ENCODE measurements at places on chromosomes 3 and 15.

DNA sequence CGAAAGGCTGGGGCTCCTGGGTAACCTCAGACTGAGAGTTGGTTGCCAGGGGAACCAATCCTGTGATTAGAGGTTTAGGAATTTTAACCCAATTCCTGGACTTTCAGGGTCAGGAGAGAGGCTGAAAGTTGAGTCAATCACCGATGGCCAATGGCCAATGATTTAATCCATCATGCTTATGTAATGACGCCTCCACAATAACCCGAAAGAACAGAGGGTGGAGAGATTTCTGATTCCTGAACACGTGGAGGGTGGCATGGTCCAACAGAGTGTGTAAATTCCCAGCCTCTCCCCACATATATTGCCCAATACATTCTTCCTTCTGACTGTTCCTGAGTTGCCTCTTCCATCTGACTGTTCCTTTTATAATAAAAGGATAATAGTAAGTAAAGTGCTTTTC, 137.2 kb upstream of the CBLB start:
- DNase-seq = no peak

- no peak for DNase-seq
These were observed 381.2 kb downstream of the WDR72 start for GRCh38 chr15:53378096-53378800.

- no peak for DNase-seq
These were observed 54.9 kb upstream of the SLC7A14 start for GRCh38 chr3:170640737-170641171.

- peak; percentile 90 for DNase-seq
These were observed 5.3 kb upstream of the TRA2B start for GRCh38 chr3:185942907-185943759.

GRCh38 chr3:47009225-47010110, 30.0 kb downstream of the NBEAL2 start:
- no peak for DNase-seq

DNA sequence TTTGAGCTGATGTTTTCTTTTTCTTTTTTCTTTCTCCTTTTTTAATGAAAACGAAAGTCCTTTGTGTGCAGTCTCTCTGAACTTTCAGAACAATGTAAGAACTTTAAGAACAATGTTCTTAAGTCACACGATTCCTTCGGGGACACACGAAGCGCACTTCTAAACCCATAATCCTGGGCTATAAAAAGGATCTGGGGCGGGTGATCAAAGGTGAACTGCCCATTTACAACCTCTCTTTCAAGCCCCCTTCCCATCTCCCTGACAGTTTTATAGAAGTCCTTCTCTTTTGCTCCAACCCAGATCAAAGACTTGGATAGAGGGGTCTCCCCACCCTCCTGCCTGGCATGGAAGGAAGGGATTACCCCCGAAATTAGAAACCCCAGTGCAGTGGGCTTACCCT, 126.8 kb downstream of the BDH1 start:
- DNase-seq = no peak

- no peak for DNase-seq
These were observed 3.2 kb upstream of the ANKRD63 start for GRCh38 chr15:40286061-40286532.

GRCh38 chr3:131555456-131555855, 52.7 kb upstream of the MRPL3 start:
- no peak for DNase-seq

DNA sequence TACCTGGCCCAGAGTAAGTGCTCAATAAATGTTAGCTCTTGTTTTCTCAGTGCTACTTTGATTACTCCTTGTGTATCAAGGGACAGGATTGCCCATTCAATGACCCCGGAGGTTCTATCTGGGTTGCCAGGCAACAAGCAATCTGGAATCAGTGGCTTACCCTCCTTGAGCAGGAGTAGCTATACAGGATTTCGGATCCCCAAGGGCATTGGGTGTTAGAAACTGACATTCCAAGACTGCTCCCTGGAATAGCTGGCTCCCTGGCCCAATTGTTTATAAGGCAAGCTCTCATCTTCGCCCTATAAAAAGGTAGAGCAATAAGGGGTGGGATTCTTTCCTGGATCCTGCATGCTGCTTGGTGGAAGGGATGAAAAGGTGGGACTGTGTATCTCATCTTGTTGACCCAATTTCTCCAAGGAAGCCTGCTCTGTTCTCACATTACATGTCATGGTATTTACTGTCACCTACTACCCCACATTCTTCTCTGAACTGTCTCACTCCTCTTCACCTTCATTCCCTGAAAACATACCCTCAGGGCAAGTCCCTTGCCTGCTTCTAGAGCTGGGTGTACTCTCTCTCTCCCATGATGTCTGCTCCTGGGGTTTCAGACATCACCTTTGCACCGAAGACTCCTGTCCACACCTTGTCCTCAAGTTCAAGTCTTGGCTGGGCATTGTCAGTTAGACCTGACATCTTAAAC, 26.4 kb upstream of the SCN10A start:
- no peak for DNase-seq

GRCh38 chr3:152252755-152253154, 16.0 kb upstream of the MBNL1 start:
- no peak for DNase-seq

DNA sequence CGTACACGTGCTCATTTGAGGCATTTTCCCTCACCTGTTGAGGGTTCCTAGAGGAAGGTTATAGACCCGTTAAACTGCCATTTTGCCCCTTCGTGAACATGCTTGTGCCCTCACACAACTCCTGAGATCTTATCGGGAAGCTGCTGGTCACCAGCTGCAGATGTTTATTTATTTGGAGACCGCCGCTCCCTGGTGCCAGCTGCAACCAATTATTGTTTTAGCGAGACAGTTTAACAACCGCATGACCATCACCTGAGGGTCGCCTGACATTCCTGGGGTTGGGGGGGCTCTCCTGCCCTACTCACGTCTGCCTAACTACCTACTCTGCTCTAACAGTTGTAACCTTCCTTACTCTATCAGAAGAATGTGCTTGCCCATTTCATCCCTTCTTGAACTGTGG, 292.5 kb downstream of the MCTP2 start:
- no peak for DNase-seq

DNA sequence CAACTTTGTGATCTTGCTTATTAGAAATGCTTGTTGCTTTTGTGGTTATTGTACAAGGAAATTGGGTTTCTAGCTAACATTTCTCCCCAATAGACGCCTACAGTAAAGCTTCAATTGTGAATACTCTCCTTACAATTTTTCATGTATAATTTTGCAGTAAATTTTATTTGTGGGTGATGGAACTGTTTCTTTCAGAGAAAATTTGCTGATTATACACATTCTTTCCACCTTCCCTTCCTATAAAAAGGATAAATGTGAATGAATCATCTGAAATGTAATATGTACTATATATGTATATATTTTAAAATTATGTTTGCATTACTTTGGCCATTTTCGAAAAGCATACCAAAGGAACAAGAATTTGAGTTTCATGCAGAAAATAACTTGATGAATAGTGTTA, 162.7 kb upstream of the CRBN start:
- no peak for DNase-seq

GRCh38 chr15:73425510-73425909, 17.5 kb upstream of the REC114 start:
- no peak for DNase-seq

GRCh38 chr3:100545371-100545770, 53.0 kb downstream of the TMEM45A start:
- DNase-seq = no peak

DNA sequence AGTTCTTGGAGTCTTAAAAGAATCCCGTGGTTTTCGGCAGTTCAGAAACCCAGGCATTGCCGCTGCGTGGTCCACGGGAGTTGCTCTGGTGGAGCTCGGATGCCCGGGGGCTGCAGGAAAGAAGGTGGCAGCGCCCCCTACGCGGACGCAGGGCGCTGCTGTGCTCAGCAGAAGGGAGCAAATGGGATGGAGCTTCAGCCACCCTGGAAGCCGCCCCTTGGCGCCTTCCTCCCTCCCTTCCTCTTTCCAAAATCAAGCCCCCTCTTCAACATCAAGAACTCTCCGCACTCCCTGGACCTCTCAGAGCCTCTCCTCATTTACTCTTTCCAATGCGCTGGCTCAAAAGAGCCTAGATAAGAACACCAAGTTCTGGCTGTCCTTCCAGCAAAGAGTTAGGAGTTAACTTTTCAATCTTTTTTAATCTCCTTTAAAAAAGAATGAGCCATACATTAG, 880 bp upstream of the CHRNA7 start:
- DNase-seq = peak; percentile 16

DNA sequence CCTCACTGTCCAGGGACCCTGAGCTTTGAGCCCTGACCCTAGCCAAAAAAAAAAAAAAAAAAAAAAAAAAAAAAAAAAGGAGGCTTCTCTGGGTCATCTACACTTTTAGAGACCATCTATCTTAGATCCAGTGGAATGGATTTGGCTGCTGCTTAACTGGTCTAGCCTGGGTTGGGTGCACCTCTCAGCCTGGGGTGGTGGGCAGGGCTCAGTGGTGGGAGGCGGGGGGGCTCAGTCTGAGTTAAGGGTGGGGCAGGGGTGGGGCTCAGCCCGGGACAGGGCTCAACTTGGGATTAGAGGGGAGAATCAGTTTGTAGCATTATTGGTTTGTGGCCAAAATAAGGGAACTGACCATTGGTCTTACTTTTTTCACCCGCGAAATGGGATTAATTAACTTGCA, 139.2 kb downstream of the TPRA1 start:
- no peak for DNase-seq

- no peak for DNase-seq
These were observed 16.6 kb downstream of the SSUH2 start for GRCh38 chr3:8627949-8628348.

DNA sequence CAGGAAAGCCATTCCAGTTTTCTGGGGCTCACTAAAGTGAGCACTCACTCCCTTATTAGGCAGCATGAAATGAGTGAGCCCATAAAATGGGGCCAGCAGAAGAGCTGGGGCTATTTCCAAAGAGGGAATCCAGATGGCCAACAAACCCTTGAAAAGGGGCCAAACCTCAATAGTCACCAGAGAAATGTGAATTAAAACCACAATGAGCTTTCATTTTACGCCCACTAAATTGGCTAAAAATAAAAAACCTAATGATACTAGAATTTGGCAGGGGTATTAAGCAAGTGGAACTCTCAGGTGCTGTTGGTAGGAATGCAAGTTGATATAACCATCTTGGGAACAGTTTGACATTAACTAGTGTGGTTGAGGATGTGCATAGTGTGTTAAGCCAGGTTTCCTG, 42.1 kb upstream of the RAF1 start:
- DNase-seq = no peak

DNA sequence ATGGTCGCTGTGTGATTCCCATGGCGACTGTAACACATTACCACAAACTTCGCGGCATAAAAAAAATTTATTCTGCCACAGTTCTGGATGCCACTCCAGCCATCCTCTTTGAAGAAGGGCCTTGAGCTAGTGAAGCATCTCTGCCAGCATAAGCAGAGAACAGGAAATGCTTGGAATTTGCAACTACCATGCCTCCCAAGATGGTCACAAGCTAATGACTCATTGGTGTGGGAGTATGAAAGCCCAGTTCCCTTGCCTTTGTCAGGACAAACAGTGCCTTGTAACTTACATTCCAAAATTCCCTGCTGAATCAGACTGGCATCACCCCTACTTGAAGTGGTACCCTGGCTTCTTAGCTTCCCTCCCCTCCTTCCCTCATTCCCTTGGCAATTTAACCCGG, 129.7 kb downstream of the PROS1 start:
- peak; percentile 15 for DNase-seq

GRCh38 chr3:9032231-9032777, 69.0 kb upstream of the RAD18 start:
- no peak for DNase-seq

GRCh38 chr3:25019506-25019905, 408.6 kb upstream of the RARB start:
- DNase-seq = no peak

DNA sequence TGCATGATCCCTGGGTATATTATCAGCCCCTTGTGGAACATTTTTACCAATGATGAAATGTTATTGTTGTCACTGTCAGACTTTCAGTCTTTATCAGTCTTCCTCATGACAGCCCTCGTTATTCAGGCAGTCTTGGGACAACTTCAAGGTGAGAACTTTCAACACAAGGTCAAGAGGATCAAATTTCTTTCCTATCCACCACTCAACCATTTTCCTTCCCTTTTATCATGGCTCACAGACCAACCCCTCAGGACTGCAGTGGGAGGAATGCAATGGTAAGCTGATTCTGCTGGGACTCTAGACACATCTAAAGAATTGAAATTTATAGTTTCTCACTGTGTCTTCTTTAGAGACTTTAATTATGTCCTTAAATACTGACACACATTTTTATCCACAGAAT, 107.0 kb upstream of the LSAMP start:
- DNase-seq = no peak

DNA sequence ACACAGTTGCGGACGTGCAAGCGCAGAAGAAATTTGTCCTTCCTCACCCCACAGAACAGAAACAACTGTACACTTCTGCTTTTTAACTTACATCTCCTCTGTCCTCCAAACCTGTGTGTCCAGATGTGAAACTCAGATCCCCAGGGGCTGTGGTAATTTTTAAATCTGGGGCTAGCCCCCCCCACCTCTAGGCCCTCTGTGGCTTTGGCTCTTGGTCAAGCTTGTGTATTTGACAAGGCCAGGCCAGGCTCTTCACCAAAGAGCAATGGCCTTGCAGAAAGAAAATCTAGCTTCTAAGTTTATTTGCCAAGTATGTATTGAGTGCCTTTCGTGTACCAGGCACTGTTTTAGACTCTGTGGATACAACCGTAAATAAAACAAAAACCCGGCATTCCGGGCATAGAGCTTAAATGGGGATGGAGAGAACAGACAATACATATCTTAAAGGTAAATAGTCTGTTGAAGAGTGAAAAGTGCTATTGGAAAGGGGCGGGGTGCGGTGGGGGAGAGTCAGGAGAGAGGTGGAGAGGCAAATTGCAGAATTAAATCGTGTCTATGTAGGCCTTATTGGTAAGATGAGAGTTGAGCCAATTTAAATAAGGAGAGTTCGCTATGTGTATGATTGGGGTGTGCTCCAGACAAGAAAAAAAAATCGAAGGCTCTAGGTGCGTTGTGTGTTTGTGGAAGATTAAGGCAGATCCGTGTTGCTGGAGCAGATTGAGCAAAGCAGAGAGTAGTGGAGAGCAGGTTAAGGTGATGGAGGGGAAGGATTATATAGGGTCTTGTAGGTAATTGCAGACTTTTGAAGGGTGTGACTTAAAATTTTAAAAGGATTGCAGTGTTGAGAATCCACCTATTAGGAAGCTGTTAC, 781 bp upstream of the DPH6 start:
- DNase-seq = no peak

DNA sequence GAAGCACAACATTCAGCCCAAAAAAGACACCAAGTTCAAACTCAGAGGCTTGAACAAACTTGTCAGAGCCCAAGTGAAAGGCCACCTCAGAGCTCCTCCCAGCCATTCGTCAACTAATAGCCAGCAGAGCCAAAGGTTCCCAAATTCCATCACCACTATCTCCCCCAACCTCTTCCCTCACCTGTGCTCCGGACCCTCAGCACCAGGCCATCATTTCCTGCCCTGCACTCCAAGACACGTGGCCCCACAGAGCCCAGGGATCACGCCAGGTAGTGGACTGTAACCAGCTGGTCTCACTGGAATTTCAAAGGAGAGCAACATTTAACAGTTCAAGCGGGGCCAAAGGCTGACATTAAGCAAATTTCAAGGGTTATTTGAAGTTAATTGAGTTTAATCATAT, 245.2 kb upstream of the IGF1R start:
- DNase-seq = no peak

- DNase-seq = no peak
These were observed 38.5 kb downstream of the SCN11A start for GRCh38 chr3:39013289-39013688.

- DNase-seq = no peak
These were observed 39.8 kb downstream of the CYP19A1 start for GRCh38 chr15:51298620-51299019.

All from Calu3 (cell line).